Hematopoietic multipotent progenitor cell treated with erythropoietin and hydrocortisone succinate and interleukin-3 and kit ligand, for 4 days (in vitro differentiated cells): ENCODE measurements at places on chromosomes 3 and 15.

- DNase-seq: no peak
Measured at GRCh38 chr3:50203113-50203808, 1.8 kb upstream of the SLC38A3 start.

DNA sequence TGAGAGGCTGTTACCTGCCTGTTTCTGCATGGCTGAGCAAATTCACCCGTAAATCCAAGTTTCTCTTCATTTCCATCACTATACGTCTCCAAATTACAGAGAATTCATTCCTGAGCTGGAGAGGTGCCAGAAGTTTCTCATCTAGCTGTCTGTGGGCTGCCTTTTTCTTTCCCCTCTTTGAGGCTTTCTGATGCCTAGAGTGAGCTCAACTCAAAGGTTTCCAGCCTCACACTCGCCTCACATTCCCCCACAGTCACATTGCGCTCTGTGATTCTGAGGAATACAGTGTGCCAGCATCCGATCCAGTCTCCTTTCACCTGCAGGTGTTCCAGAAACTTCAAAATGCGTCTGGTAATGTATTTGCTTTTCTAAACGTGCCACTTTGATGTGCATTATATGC is 267.2 kb downstream of the MFSD1 start:
- DNase-seq: no peak

DNA sequence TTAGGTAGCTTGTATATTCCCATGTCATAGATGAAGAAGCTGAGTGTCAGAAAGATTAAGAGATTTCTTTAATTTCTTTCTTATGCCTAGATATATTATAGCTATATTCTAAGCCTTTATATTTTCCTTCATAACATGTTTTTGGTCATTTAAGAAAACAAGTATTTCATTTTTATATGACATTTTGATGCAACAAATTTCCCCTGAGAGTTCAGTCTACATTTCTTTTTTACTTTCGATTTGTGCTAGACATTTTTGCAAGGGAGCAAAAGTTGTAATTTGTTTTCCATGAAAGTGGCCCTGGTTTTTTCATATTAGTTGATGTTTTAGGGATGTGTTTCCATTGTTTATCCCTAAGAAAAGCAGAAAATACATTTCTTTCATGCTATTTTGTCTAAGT is 344.9 kb downstream of the NLGN1 start:
- DNase-seq: no peak

- DNase-seq: no peak
Measured at GRCh38 chr3:131972550-131972949, 62.3 kb downstream of the CPNE4 start.

DNA sequence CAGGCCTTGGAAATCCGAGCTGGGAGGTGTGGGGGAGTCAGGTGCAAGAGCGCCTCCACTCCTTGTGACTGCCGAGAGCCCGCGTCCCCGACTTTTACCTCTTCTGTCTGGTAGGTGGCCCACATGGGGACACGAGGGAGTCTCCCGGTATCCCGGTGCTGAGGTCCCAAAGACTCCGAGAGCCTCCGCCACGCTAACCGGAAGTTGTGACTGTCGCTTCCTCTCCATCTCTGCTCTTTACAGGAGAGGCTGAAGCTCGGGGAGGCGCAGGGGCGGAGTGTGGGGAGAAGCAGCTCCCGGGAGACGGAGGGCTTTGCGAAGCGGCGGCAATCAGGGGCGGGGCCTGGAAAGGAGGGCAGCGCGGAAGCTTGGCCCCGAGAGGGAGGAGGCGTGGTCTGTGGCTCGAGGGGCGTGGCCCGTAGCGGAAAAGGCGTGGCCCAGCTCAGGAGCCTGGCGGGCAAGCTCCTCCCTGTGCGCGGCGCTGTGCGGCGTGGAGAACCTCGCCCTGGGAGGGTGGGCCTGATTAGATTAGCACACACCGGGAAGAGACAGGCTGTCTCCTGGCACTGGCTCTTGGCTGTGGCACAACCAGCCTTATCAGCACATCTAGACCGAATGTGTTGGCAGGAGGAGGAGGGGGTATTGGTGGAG is 143.9 kb downstream of the GABRB3 start:
- DNase-seq: peak; percentile 60

DNA sequence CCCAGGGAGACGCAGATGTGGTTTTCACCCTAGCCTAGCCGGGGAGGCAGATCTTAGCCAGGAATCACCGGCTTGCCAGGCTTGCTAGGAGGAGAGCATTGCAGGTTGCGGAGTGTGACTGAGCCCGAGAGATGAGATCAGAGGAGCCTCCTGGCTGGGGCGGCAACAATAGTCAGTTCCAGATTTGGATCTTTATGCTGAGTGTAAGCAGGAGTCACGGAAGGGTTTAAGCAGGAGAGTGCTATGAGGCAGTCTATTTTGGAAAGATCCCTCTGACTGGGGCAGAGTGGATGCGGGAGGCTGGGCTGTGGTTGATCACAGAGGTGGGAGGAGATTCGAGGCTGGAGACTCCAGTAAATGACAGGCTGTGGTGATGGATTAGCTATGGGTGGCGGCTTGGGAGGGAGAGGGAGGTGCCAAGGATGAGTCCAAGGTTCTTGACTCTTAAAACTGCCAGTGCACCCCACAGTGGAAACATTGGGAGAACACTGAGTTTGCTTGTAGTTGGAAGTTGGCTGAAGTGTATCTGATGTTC is 10.4 kb upstream of the BAHD1 start:
- DNase-seq: peak; percentile 77

DNA sequence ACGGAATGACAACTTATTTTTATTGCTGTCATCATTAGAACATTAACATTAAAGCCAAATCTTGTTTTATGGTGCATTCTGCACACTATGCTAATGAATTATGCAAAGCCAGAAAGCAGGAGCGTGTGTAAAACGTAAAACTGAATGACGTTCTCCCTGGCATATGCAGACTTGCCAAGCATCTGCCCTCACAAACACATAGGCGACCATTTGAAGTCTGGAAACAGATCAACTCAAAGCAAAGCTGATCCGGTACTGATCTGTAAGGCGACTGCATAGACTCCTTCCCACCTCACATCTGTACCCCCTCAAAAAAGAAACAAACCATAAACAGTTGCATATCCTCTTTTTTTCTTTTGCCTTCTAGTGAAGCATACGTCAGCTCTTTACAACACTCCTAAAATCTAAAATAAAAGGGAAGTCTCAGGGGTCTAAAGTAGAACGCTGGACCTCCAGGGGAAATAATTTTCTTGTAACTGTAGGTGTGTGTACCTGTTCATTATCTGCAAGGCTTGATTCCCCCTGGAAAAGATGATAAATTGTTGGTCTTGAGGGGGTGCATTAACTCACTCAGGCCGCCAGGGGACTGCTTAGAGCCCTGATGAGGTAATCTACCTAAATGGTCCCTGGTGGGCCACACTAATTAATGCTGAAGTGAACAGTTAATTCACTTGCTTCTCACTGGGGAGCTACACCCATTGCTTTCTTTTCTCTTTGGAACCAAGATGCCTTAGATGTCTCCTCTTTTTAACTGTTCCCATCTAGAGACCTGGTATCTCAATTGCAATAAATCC is 231.4 kb downstream of the CDIN1 start:
- peak; percentile 9 for DNase-seq

DNA sequence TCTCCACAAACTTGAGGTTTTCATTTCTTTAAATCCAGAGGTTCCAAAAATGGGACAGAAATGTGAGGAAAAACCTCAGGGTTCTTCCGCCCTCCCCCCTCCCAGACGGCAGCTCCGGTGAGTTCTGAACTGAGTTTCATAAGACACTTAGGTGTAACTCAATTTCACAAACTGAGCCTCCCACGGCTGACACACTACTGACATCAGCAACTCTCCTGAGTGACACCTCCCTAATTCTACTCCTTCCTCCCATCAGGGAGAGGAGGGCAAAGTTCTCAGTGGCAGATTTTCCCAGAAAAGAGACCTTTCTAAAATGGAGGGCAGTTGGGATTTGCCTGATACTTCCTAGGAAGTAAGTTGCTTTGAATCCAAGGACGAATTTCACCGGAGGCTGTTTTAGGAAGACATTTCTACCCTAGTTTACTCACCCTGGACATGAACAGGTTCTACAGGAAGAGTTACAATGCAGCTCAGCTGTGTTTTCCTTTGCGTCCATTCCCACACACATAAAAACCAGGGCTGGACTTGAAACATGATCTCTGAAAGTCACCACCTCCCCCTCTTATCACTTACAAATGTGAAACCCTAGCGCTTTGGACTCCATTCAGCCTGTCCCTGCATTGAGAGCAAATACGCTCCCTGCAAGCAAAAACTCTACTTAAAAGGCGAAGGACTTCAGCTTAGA is 78.1 kb upstream of the LMOD3 start:
- no peak for DNase-seq

DNA sequence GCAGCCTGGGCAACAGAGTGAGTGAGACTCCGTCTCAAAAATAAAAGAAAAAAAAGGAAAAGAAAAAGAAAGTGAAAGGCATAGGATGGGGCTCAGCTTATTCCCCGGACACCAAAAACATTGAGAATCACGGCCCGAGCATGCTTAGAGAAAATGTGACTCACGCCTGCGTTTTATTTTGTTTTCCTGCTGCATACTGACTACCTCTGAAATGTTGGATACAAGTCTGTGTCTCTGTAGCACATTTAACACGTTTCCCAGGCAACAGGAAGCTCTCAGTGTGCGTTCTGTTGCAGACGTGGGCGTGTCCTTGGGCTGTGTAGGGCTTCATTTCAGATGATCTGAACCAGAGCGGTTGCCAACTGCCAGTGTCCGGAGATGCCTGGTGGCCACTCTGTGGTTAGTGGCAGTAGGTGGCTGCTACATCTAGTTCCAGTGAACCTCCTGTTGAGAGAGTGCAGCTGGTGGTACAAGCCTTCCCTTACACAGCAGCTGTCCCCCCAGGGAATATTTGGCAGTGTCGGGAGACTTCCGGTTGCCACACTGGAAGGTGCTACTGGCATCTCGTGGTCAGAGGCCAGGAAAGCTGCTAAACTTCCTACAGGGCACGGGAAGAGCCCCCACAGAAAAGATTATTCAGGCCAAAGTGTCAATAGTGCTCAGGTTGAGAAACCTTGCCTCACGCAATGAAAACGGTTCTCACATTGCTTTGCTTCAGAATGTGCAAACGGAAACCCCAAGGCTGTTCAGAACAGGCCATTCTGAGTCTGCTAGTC is 3.0 kb downstream of the SLC51A start:
- peak; percentile 91 for DNase-seq

- DNase-seq: no peak
Measured at GRCh38 chr15:87326269-87326668, 930.3 kb downstream of the NTRK3 start.

GRCh38 chr3:15769256-15769915 is 28.4 kb downstream of the ANKRD28 start:
- DNase-seq: peak; percentile 28

DNA sequence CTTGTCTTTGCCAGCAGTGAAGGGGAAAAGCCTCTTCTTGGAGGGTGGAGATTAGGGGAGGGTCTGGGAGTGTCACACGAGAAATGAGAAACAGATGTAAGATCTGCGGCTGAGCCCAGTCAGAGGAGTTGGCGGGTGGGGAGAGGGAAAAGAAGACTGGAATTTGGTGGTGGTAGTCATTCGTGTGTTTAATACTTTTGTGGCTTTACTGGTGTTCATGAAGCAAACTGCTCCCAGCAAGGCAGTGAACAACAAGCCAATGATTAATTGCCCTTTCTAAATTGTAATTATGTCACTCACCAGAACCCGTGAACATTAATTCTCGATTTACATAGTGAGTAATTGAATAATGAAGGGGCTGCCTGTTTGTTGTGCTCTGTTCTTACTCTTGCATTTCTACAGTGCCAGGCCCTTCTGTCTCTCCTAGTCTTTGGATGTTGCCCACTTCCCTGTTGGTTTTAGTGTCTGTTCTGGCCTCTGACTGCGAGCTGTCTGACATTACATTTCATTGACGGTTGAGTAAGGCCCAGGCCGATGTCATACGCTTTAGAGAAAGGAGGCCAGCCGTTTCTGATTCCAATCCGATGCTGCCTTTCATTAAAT is 78.0 kb downstream of the CHCHD6 start:
- no peak for DNase-seq

- DNase-seq: peak; percentile 41
Measured at GRCh38 chr3:19190602-19191001, 42.3 kb downstream of the KCNH8 start.

GRCh38 chr3:151382671-151383070 is 1.9 kb downstream of the P2RY12 start:
- DNase-seq: no peak

- no peak for DNase-seq
Measured at GRCh38 chr3:89300981-89301380, 193.6 kb downstream of the EPHA3 start.

DNA sequence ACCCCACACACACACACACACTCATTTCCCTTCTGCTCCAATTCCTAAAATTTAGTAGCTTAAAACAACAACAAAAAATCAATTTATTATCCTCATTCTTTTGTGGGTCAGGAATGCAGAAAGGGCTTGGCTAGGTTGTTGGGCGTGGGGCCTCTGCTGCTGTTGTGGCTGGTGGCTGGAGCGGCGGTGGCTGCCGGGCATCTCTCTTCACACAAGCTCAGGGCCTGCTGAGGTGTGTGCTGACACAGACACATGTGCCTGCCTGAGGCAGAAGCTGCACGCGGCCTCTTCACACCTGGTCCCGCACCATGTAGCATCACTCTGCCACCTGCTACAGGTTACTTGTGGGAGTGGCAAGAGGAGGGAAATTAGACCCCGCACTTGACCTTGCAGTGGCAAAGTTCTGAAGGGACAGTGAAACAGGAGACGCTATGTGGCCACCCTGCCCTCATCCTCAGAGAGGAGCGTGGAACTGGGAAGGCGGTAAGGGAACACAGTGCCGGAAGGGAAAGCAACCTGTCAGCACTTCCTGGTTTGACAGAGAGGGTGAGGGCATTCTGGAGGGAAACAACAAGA is 64.0 kb upstream of the PRR20G start:
- DNase-seq: no peak

DNA sequence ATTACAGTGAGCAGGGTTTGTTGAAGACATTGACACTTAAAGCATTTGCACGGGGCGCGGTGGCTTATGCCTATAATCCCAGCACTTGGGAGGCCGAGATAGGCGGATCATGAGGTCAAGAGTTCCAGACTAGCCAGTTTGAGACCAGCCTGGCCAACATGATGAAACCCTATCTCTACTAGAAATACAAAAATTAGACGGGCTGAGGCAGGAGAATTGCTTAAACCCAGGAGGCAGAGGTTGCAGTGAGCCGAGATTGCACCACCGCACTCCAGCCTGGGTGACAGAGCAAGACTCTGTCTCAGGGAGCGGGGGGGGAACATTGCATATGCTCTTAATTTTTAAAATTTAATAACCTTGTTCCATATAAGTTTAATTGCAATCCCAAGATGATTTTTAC is 11.9 kb downstream of the STT3B start:
- peak; percentile 40 for DNase-seq

DNA sequence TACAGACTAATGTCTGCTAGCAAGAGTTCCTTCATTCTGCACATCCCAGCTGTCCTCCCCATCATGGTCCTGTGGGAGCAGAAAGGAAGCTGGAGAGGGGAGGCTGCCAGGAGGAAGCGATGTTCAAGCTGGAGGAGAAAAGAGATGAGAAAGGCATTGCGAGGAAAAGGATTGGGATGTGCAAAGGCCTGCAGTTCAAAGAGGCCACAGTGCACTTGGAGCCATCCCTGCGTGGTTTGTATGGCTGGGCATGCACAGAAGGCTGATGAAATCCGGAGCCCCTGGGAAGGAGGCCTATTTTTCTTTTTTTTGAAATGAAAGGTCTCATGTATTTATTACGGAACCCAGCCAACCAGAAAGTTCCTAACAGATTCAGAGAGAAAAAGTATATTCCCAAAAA is 22.8 kb downstream of the AMOTL2 start:
- no peak for DNase-seq

- peak; percentile 70 for DNase-seq
Measured at GRCh38 chr3:148379763-148380382, 317.8 kb upstream of the AGTR1 start.
